ENCODE measurements at places on chromosomes 4 and X.

DNA sequence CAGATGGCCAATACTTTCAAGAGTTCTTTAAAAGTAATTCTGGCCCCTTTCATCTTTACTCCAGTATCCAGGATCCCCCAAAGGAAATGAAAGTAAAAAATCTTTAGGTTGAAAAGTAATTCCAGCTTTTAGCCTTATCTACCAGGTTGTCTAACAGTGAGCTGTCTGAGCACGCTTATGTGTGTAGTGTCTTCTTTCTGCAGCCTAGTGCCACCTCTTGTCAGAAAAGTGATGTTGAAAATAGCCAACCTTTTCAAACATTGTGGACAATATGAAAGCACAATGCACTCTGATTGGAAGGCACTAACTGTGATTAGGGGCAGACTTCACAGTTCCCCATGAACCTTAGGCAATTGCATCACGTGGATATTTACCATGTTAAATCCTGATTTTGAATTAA is 92.1 kb downstream of the RELL1 start:
- DNase-seq: no peak

- no peak for DNase-seq
Observed at GRCh38 chrX:1661922-1662221, 47.0 kb downstream of the ASMT start.

DNA sequence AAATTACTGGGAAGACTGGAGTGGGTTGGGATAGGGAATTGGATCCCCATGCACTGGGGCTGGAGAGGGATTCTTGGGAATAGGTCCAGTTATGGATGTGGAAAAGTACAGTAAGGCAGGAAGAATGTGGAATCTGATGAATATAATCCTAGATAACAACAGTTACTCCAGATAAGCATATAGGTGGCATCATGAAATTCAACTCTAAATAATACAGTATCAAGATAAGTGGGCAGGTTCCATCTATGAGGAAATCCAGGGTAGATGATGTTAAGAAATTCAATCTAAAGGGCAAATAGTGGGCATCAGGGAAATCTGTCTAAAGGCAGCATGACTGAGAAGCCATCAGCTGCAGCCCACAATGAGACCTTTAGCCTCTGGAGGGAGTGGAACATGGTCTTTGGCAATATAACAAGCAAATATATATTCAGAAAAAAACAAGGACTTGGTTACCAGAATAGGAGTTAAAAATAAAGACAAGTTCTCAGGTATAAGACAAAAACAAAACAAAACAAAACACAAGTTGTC is 1.2 kb downstream of the DTHD1 start:
- DNase-seq: no peak

DNA sequence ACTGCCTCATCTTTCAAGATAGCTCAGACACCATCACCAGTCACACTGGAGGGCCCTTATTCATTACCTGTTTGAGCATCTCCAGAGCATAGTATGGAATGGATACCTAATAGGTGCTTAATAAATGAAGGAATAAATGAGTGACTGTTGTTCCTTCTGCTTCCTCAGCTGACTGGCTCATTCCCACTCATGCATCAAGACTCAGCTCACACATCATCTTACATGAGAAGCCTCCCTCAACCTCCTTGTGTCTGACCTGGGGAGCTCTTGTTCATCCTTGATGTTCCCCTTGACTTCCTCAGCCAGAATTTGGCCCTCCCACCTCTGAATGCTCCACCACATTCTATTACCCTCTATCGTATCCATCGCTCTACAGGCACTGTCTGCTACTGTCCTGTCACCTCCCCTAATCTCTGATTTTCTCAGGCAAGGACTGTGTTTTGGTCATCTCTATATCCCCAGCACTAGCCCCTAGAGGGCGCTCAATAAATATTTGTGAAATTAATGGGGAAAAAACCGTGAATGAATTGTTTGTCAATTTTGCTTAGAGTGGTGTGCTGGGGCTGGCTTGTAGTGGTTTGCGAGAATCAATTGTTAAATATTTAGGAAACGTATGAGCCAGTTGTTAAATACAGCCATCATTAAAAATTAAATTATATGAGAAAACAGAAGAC is 88.3 kb downstream of the NHSL2 start:
- DNase-seq: no peak

DNA sequence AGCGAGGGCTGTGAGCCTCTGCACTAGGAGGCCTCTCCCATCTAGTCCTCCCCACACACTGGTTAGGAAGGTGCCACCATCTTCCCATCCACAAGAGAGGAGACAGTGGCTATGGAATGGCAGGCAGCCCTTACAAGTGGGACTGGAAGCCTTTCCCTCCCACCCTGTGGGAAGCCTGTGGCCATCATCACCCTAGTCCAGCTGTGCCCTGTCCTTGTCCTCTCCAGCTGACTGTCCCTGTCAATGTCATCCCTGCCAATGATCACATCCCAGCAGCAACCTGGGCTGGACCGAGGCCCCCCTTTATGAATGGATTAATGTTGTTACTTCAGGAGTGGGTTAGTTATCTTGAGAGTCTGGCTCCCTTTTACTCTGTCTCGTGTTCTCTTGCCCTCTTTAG is 52.8 kb downstream of the NYX start:
- no peak for DNase-seq

- DNase-seq: no peak
Observed at GRCh38 chrX:11472381-11472780, 179.2 kb downstream of the AMELX start.
